NCI-H1092 (cell line): ENCODE measurements at places on chromosomes 1 and 21.
A peak's percentile ranks its signal among the peaks of the same experiment; 100 is the strongest.

DNA sequence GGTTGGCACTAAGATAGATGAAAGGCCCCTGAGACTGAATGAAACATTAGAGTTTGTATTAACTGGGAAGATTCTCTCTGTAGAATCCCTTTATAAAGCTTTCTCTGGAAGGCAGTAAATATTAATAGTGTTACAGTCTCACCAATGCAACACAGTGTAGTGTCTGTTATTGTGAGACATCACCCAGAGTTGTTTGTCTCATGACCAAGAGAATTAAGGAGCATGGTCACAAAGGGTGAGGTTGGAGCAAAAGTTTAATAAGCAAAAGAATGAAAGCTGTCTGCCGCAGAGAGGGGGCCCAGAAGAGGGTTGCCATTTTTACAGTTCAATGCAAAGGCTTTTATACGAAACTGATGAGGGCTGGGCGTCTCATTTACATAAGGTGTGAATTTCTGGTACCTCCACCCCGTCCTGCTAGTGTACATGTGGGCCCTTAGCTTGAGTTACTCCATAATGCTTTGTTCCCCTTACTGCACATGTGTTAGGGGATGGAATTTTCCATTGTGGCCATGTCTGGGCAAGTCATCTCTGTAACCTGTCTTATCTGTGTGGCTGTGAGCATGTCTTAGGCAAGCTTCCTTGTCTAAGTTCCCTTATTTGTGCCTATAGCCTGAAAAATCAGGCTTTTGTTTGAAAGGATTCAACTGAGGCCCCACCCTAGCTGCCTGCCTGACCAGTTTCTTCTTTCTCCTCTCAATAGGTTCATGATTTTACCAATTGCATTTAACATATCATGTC, 184.1 kb downstream of the RASAL2 start:
- DNase-seq = no peak

GRCh38 chr1:181205901-181206300, 117.4 kb downstream of the IER5 start:
- DNase-seq = no peak

DNA sequence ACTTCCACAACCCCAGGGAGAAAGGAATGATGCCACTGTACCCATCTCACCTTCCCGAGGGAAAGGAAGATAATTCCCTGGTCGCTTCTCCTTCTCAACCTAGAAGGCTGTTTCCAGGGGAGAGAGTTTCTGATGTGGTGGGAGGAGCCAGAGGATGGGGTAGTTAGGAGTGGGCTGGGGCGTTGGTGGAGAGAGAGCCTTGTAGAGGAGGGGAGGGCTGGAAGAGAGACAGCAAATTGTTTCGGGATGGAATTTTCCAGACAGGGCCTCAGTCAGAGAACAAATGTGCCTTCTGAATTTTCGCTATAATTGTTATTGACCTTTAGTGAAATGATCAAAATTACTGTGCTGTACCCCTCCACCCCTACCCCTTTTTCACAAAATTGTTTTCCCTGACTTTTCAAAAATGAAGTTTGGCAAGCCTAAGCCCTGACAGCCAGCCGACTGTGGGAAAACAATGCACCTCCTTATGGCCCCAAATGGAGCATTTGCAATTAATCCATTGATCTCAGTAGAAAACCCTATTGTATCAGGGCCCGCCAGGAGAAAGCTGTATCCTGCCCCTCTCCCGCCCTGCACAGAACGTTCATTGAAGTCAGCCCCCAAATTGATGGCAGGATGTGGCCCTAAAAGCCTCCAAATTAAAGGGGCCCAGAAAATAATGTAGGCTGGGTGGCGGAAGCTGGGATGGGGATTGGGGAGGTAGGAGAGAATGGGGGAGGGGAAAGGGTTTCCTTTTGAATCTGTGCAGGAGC, 69.1 kb upstream of the JUN start:
- DNase-seq = no peak

- no peak for DNase-seq
Measured at GRCh38 chr1:205205055-205205454, 6.4 kb downstream of the DSTYK start.

- peak; percentile 66 for DNase-seq
Measured at GRCh38 chr1:24828887-24829192, 83.6 kb downstream of the CLIC4 start.

DNA sequence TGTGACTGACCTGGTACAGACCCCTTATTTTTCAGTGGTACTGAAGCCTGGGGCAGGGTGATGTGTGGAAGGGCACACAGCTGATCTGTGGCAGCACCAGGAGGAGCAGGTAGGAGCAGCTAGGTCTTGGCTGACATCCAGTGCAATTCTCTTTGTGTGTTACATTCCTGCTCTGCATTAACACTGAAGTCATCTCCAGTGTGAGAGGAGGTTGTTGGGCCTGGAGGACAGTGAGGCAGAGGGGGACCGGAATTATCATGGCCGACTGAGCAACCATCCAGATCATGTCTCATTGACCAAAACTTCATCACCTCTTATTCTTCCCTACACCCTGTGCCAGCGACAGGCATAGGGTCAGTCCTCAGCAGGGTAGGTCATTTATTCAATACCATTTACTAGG, 1.5 kb downstream of the SLAMF8 start:
- no peak for DNase-seq

- peak; percentile 91 for DNase-seq
Measured at GRCh38 chr1:248862998-248863881, 4.4 kb upstream of the ZNF692 start.

DNA sequence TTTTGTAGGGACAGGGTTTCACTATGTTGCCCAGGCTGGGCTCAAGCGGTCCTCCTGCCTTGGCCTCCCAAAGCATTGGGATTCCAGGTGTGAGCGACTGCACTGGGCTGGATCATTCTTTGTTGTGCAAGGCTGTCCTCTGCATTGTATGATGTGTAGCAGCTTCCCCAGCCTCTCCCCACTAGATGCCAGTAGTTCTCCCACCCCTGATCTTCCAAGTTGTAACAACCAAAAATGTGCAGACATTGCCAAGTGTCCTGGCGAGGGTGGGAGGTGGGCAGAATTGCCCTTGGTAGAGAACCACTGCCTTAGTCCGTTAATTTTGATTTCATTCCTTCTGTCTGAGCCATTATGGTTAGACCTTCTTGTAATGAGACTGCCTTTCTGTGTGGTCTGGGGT, 7.2 kb downstream of the GALNT2 start:
- no peak for DNase-seq

GRCh38 chr1:7094086-7094485, 308.8 kb downstream of the CAMTA1 start:
- no peak for DNase-seq

DNA sequence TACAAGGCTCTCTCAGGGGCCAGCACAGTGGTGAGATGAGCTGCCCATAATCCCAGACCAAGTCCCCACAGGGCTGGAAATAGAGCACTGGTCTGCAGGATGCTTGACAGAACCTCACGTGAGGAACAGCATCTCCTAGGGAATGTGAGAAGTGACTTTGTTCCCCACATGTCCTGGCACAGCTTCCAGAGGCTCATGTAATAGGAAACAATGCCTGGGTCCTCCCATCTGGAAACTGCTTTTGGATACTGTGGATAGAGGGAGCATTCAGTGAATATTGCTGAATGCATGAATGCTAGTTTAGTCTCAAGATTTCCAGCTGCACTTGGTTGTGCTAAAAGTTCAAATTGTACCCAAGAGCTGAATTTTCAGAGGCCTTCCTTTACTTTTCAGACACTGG, 146.2 kb downstream of the TNR start:
- no peak for DNase-seq

- no peak for DNase-seq
Measured at GRCh38 chr1:10204003-10204642, 6.2 kb upstream of the KIF1B start.

DNA sequence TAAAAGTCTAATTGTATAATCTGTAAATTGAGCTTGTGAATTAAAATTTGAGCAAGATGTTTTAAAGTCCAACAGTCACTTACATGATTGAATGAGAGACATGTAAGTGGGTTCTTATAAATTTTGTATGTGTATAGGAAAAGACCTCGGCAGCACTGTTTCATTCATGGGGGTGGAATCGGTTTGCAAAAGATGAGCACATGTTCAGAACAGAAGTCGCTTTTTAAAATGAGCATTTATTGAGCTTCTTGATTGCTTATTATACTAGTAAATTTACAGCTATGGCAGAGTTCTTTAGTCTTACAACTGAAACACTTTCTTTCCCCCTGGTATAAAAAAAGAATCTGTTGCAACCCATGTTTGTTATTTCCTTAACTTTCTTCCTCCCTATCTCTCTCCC, 33.9 kb downstream of the ACTN2 start:
- DNase-seq = no peak

DNA sequence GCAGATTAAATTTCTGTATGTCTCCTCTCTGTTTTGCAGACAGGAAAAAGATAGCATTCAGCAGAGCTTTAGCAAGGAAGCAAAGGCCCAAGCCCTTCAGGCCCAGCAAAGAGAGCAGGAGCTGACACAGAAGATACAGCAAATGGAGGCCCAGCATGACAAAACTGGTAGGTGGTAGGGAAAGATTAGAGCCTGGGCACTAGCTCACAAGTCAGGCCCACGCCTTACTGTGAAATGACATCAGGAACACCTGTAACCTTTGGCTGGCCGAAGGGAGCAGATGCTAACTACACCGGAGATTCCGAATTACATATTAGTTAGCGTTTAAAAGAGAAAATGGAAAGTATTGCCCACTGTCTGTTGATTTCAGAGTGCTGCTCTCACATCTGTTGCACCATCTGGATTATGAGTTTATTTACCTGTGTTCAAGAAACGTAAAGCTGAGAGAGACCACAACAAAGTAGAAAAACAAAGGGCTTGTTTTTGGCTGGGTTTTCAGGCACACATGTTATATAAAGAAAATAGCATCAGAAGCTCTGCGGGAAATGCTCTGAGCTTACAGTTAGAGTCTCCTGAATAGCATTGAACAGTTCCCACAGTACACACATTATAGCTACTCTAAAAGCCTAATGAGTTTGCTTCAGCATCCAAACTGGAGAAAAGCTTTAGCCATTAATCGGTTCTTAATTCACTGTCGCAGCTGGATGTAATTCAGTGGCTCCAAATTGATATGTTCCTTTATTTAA, 160.0 kb downstream of the SDCCAG8 start:
- DNase-seq = no peak
